ENCODE measurements at places on chromosomes 5 and 9.

DNA sequence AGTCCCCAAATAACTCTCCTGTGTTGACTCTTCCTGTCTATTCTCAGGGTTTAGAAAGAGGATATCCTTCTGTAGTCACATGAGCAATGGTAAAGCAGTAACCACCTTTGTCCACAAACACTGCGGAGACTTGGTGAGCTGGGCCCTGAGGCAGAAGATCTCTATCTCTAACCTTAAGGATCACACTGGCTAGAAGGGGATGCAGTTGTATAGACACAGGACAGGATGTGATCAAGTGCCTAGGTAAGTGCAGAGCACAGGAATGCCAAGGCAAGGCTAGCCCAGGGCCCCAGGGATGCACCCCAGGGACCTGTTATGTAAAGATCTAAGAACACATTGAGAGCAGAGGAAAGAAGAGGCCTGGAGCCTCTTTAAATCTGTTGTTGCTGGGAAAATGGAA lies 610.5 kb downstream of the IRX1 start:
- DNase-seq: no peak

- DNase-seq: no peak
Measured at GRCh38 chr5:13480834-13481233, 463.7 kb downstream of the DNAH5 start.

- no peak for DNase-seq
Measured at GRCh38 chr9:69499407-69499806, 172.8 kb downstream of the APBA1 start.

- no peak for DNase-seq
Measured at GRCh38 chr9:16869882-16870595, 431 bp downstream of the BNC2 start.

DNA sequence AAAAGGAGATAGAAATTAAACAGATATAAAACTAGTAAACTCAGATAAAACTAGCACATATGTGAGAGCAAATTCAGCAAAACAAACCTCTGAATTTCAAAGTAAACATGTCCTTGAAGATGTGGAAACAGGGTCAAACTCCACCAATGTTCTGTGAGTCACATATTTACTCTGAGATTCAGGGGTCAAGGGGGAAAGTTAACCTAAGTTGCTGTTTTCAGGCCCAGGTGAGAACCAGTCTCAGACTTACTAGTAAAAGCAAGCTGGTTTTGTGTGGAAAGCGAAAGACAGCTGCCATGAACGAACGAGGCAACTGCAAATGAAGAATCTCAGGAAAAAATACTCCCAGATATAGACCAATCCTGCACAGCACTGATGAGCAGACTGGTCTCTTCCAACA lies 29.0 kb downstream of the PSMB7 start:
- DNase-seq: no peak

DNA sequence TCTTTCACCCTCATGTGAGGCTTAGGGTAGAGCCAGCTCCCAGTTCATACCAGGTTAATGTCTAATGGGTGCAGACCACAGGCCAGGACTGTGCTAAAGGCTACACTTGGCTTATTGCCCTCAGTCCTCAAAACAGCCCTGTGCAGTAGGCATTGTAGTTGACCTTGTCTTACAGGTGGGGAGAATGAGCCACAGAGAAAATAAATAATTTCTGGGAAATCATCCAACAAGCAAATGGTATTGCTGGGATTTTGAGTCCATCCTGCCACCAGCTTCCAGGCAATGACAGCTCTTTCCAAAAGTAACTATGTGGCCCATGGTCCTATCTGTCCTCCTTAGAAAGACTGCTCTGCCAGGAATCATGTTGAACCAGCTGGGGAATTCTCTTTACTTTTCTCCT lies 450.0 kb downstream of the GADD45G start:
- DNase-seq: no peak

- DNase-seq: no peak
Measured at GRCh38 chr9:2785060-2785950, 58.6 kb downstream of the PUM3 start.

GRCh38 chr5:79699763-79700400 lies 10.2 kb downstream of the CMYA5 start:
- no peak for DNase-seq

Data from NCI-H82 (cell line).